ENCODE measurements at places on chromosomes 2 and 18.
A peak's percentile ranks its signal among the peaks of the same experiment; 100 is the strongest.

DNA sequence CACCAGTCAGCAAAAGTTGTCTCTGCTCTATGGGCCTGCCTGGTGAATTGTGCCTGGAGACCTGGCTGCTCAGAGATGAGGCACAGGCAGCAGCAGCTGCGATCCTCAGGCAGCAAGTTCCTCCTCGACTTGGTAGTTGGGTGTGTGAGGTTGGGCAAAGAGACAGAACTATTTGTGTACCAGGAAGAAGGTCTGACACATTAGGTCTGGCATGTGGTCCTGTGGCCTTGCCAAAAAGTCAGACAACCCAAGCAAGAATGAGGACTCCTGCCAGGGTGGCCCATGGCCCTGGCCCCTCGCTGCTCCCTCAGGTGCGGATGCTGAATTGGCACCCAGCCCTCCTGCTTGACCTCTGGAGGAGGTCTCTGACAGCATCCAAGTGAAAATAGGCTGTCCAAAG lies 192.7 kb downstream of the DYSF start:
- no peak for DNase-seq

DNA sequence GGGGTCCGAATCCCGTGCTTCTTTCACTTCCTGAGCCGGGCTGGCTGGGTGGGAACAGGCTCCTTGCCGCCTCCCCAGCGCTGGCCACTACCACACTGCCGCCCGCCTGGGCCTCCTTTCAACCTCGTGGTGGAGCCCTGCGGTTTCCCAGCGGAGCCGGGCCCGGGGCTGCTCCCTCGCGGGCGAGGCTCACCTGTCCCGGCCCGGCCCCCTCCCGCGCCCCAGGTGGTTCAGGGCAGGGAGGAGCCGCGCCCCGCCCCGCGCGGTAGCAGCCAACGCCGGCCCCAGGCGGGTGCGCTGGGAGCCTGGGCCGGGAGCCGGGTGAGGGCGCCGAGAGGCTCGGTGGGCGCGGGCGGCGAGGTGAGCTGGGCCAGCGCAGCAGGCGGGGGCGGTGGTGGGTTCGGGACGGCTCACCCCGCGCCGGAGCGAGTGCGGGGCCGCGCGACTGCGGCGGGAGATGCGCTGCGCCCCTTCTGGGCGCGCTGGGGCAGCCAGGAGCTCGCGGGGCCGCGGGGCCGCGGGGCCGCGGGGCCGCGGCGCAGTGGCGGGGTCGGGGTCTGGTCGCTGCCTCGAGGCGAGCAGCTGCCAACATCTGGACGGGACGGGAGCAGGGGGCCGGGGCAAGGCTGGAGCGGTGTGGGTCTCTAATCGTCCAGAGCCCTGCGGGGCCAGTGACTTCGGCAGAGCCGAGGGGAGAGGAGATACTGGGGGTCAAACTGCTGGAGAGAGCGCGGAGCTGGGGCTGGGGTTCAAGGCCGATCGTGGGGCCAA lies at the start of gene LYPD6B:
LYPD6B (plus strand) TSS at position 258 of the 771 bp plus-strand sequence. CDS start 92,250 bp downstream, outside the sequence.
- DNase-seq: no peak

DNA sequence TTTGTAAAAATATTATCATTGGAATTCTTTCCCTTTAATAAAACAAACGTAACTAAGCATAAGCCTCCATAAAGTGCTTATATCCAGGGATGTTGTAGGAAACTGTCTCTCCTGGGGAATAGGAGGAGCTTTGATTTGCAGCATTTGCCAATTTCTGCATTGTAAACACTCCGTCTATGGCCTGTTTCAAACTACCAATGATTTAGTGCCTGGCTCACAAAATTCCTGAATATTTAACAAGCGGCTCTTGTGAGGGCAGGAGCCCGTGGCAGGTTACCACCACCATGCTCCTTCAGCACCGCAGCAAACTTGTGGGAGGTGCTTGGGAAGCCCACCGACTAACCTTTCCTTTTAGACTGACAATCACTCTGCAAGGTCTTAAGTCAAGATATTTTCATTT lies 520.3 kb downstream of the SOX11 start:
- DNase-seq: no peak

DNA sequence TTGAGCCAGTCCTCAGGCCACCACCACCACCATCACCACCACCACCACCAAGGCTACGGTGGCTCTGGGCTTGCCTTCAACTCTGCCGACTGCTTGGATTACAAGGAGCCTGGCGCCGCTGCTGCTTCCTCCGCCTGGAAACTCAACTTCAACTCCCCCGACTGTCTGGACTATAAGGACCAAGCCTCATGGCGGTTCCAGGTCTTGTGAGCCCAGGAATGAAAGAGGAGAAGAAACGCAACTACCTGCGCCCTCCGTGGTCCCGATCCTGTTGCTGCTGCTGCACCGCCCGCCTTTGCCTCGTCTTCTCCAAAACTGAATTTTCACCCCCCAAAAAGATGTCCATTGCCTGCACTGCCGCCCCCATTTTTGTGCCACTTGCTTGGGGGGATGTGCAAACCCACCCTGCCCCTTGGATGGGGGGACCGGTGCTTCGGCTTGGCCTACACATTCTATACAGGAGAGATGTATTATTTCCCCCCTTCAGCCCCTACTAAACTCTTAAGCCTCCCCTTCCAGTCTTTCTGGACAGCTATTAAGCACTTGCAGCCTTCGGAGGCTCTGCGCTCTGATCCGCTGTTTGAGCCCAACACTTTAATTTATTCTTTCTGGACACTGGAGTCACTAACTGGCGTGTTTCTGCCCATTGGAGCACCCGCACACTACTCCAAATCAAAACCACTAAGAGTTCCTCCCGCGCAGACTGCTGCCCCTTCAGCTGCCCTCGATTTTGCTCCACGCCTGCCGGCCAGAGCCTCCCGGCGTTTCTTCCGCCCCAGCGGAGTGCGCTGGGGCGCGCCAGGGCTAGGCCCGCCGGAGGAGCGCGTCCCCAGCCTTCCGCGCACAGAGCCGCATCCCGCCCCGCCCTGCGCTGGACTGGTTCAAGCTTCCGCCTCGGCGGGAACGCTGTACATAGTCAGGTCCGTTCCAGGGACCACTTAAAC lies 5.7 kb downstream of the OTX1 start:
- no peak for DNase-seq

DNA sequence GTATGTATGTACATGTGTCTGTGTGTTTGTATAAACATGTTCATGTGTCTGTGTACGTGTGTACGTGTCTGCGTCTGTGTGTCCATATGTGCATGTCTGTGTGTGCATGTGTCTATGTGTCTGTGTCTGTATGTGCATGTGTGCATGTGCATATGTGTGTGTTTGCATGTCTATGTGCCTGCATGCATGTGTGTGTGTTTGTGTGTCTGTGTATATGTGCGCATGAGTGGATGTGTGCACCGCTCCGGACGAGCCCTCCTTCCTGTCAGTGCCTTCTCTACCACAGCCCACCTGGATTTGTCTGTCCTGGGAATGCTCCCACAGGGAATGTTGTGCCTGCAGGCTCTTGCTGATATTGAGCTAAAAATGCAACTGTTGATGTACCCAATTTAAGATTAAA lies 113.3 kb upstream of the EPC2 start:
- no peak for DNase-seq

GRCh38 chr18:63683152-63683551 lies 19.6 kb upstream of the SERPINB11 start:
- DNase-seq: no peak

DNA sequence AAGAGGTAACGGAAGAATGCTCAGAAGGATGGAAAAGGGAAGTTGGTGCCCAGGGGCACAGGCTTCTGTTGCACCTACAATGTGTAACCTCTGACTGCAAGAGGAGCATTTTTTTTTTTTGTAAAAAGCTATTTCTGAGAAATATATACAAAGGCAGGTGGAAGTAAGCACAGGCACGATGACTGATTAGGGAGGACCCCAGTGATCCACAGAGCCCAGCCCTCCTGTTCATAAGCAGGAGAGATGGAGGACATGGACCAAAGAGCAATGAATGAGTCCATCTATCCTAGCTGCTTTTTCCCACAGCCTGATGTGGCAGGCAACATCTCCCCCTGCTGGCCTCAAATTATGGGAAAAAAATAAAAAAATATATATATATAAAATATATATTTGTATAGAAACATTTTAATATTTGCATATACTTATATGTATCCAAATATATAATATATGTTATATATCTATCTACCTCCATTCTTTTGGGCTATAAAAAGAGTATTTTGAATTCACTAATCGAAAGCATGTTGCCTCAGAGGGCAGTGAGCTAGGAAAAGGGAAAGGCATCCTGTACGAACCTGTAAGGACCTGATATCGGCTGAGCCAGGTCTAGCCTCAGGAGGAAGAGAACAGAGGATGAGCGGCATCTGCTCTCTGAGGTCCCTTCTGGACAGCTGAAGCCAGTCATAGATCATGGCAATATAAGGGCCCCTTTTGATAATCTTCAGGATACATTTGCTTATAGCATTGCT lies 166.0 kb upstream of the STK17B start:
- DNase-seq: peak; percentile 18

- no peak for DNase-seq
These were observed 68.3 kb upstream of the ACYP2 start for GRCh38 chr2:54047091-54047490.

GRCh38 chr2:189557373-189557772 lies 23.2 kb downstream of the SLC40A1 start:
- DNase-seq: no peak

DNA sequence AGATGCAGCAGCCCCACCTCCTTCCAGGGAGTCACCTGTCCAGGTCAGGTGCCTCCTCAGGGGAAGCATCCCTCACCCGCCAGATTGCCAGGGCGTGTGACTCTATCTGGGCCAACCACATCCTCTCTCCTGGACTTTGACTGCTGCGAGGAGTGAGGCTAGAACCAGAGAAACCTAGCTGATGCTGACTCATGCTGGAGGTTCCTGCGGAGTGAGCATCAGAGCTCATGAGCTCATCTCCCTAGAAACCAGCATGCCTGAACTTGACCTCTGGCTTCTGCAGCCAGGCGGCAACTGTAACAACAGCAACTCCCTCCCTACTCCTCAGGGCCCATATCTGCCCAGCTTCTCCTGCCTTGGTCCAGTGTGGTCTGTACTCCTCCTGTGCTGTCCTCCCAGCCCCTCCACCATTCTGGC lies 28.3 kb upstream of the NT5DC4 start:
- peak; percentile 91 for DNase-seq

- DNase-seq: no peak
These were observed 54.4 kb upstream of the LINC00305 start for GRCh38 chr18:64203295-64203694.

DNA sequence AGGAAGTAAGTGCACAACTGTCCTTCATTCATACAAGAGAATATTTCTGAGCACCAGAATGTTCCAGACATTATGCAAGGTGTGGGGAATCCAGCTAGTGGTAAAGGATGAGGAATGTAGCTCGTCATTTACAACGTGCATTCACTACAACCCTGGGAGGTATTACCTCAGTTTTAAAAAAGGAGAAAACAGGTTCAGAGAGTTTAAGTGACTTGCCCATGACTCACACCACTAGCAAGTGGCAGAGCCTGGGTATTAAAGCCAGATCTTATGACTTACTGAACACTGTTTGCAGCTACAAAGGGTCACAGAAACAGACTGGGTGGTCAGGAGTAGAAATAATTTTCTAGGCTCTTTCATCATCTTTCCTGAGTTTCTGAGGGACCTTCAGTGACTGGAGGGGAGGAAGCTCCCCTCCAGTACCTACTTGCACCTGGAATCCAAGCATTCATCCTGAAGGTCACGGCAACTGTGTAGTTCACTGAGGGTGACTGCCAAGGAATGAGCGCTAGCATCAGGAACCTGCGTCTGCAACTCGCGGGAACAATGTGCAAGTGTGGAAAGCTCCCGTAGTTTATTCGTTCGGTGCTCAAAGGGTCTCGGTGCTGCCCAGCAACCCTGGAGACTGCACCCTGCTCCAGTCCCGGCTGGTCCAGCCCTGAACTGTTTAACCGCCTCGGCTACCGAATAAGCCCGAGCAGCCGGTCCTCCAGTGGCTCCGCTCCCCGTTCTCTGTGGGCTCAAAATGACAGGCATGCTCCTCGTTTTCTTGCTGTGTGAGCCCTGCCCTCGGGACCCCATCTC lies 647 bp downstream of the CCDC121 start:
- peak; percentile 90 for DNase-seq

DNA sequence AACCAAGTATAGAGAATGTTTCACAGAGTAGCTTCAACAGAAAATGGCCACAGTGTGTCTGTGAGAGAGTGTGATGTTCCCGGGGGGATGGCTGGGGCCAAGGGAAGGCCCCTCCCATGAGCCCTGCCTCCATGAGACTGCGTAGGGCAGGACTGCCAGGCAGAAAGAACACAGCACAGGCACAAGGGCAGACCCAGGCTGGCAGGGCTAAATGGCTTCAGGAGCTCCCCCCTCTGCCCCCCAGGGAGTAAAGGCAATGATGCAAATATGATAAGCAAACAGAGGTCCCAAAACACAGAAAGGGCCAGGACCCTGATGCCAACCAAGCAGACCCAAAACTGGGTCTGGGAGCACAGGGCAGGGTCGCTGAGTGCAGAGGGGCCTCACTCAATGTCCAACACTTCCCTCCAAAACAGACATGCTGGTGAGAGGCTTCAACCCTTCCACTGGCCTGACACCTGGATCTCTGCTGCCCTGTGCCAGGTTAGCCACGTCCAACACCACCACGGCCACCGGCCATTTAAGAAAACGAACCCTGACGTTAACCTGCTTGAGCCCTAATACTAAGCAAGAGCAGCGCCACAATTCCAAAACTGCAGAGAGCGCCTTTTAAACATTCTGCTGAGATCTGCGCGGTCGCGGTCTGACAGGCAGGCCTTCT lies 90.3 kb downstream of the HDAC4 start:
- no peak for DNase-seq

GRCh38 chr2:50753234-50753633 lies 278.7 kb downstream of the NRXN1 start:
- DNase-seq: no peak

DNA sequence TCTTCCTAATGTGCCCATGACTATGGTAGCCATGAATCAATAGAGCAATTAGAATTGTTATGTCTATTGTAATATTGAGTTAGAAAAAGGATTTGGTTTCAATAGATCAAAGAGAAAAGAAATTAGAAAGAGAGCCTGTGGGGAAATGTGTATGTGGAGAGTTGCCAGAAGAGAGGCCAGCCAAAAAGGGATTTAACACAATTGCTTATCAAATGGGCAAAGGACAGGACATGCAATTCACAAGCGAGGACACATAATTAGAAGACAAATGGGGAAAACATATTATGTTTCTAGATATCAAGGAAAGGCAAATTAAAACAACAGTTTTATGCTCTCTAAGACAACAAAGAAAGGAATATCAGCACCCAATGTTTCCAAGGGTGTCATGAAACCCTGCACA lies 403.2 kb upstream of the KLHL29 start:
- no peak for DNase-seq

Measured in CD14-positive monocyte (primary cell).